Neural progenitor cell (in vitro differentiated cells): ENCODE measurements at places on chromosomes 5 and 9. TPM values are rescaled to one million over a fixed set of nuclear protein-coding genes. Genes with fewer than 3 reads are reported as not detected.

SH3TC2 gene
- 0.12 and 0.69 TPM in 2 replicates for total RNA-seq

DNA sequence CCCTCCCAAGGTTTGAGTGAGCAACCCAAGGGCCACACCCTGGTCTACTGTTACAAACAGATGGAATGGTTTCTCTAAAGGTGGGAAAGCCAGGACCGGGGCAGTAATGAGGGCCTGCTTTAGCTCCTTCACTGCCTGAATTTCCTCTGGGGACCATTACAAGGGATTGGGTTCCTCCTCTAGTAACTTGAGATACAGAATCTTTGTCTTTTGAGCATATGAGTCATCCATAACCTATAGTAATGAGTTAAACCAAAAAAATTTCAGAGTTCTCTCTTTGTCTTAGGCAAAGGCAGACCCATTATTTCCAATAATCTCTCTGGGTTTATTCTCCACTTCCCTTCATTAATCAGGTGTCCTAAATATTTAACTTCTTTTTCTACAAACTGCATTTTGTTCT is 618.8 kb downstream of the HINT1 start:
- H3K4me1 ChIP-seq = no peaks in the 10 kb centered on the region
- H3K36me3 ChIP-seq = no peaks in the 10 kb centered on the region
- no peak overlapping the region for H3K4me3 ChIP-seq
- H3K27ac ChIP-seq = no peak overlapping the region

DNA sequence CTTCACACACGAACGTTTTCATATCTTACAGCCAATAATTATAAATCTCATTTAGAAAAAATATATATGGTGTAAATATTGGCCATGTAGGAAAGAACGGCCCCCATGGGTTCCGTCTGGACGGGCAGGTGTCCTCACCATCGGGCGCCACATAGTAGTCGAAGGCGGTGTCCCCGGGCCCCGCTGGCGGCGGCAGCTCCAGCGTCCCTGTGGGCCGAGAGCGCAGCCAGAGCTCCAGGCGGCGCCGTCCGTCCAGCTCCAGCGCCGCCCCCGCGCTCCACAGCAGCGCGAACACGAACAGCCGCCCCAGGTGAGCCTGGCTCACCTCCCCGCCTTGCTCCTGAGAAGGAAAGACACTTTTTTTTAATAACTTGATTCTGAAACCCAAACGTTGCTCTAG is 134.6 kb downstream of the DNAH5 start:
- no peaks in the 10 kb centered on the region for H3K4me1 ChIP-seq
- no peaks in the 10 kb centered on the region for H3K27me3 ChIP-seq
- H3K36me3 ChIP-seq = no peaks in the 10 kb centered on the region
- H3K27ac ChIP-seq = no peak overlapping the region
- no peak overlapping the region for H3K4me3 ChIP-seq

GRCh38 chr9:96116275-96117064 is 185.5 kb downstream of the HSD17B3 start:
- peak; percentile 51 for DNase-seq
- no peak overlapping the region for H3K27ac ChIP-seq
- H3K4me3 ChIP-seq = no peak overlapping the region

DNA sequence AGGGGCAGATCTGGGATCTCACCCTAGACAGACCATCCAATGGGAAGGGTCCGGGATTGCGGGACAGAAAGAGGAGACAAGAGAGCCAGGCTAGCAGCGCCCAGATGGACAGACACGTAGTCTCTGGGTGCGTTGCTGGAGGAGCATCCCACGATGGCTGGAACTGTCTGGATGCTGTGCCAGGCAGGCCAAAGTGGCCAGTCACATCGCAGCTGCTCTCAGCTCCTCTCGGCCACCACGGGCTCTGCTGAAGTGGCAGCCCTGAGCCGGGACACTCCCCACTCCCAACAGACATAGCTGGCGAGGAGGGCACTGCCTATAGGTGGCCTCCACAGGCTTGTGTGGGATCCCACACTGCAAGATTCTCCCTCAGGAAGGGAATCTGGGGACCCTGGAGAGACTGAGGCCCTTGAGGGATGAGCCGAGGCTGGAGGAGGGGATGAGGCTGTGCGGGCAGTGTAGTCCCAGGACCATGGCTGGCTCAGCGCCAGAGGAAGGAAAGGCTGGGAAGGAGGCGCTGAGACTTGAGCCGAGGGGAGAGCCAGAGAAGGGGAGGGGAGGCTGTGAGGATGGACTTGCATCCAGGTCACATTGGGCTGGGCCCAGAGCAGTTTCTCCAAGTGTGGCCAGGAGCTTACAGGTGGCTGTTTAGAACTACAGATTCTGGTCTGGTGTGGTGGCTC is 10.3 kb upstream of the WDR5 start:
- H3K36me3 ChIP-seq = no peaks in the 10 kb centered on the region
- H3K4me3 ChIP-seq = no peak overlapping the region
- H3K27ac ChIP-seq = no peak overlapping the region
- DNase-seq = no peak
- peaks cover 12% of the 10 kb centered on the region for H3K4me1 ChIP-seq

GRCh38 chr9:129574911-129575585 is 45.9 kb downstream of the C9orf50 start:
- DNase-seq = no peak
- H3K4me1 ChIP-seq = peaks cover 10% of the 10 kb centered on the region
- H3K4me3 ChIP-seq = no peak overlapping the region
- H3K27ac ChIP-seq = no peak overlapping the region
